ENCODE measurements at places on chromosomes 1 and 21. TPM values are rescaled to one million over a fixed set of nuclear protein-coding genes. Genes with fewer than 3 reads are reported as not detected.

GRCh38 chr1:154533952-154534844, 24.3 kb downstream of the UBE2Q1 start:
- DNase-seq: no peak
- no peaks in the 10 kb centered on the region for H3K4me1 ChIP-seq
- H3K4me3 ChIP-seq: no peak overlapping the region
- no peaks in the 10 kb centered on the region for H3K36me3 ChIP-seq

DNA sequence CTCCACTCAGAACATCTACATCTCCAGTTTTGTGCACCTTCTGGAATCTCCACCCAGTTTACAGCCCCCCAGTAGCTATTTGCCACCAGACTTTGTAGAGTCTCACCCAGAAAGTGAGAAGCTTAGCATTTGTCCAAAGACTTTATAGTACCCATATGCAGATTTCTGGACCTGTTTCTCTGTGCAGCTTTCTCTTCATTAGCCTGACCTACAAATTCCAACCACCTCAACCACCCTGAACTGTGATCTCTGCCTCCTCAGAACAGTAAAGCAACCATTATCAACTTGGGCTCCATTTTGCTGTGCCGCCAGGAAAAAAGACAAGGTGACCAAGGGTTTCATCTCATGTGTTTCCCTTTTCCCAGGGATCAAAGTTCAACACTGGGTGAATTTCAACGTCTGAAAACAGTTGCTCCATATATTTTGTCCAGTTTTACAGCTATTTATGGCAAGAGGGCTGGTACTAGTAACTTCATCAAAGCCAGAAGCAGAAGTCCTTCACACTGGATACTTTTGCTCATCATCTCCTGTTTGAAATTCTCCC, 36.5 kb upstream of the DDAH1 start:
- no peaks in the 10 kb centered on the region for H3K27me3 ChIP-seq
- H3K27ac ChIP-seq: no peak overlapping the region
- H3K4me1 ChIP-seq: peaks cover under 1% of the 10 kb centered on the region
- DNase-seq: no peak

DNA sequence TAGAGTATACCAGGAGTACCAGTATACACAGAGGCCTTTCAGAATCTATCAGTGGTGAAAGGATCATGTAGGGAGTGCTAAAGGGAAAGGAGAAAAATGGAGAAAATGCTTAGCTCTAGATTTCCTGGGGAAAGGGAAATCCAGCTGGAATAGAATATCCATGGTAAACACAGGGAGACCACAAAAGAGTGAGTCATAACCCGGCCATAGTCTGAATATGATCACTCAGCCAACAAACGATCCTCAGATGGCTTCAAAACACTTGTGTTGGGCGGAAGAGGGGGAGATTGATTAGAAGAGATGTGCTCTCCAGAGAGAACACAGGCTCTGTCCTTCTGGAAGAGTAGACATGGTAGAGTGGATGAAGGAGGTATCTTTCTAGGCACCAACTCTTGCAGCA, 180.6 kb downstream of the PAPPA2 start:
- H3K36me3 ChIP-seq: no peaks in the 10 kb centered on the region
- DNase-seq: no peak
- H3K4me3 ChIP-seq: no peak overlapping the region
- H3K4me1 ChIP-seq: no peaks in the 10 kb centered on the region
- no peak overlapping the region for H3K27ac ChIP-seq

DNA sequence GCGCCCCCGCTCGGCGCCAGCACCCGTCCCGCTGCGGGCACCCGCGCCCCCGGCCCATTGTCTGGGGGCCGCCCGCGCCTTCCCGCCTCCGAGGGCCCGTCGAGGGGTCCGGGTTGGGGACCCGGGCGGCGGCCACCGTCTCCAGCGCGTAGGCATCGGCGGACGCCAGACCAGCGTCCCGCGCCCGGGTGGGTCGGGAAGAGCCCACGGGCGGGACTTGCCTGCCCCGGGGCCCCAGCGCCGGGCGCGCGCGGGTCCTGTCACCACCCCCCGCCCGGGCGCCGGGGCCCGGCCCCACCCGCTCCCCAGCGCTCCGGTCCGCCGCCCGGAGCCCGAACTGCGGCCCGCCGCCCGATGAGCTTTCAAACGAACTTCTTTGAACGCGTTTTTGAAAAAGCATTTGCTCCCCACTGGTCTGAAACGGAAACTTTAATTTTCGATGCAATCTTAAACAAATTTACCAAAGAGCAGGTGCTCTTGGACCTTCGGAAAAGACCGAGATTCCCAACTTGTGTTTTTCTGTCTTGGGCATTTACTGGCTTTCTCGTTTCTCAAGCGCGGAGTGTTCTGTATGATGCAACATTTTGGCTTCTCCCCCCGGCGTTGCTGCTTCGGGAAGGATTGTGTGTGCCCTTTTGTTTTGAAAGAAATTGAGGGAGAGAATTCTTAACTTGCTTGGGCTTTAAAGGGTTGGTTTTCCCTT, 615 bp downstream of the CLIC4 start:
- H3K27ac ChIP-seq: peak overlapping the region; percentile 98
- no peaks in the 10 kb centered on the region for H3K27me3 ChIP-seq
- DNase-seq: peak; percentile 88
- H3K4me1 ChIP-seq: peaks cover 48% of the 10 kb centered on the region
- peak overlapping the region; percentile 100 for H3K4me3 ChIP-seq

GRCh38 chr1:198669023-198669698, 30.3 kb downstream of the PTPRC start:
- DNase-seq: no peak
- H3K4me1 ChIP-seq: peaks cover 3% of the 10 kb centered on the region
- no peak overlapping the region for H3K27ac ChIP-seq
- no peak overlapping the region for H3K4me3 ChIP-seq
- no peaks in the 10 kb centered on the region for H3K36me3 ChIP-seq

GUCA2A gene
- not detected for total RNA-seq

ZBTB8A gene
- 3.2 TPM for total RNA-seq

VSIG8 gene
- total RNA-seq: 62.2 TPM

DNA sequence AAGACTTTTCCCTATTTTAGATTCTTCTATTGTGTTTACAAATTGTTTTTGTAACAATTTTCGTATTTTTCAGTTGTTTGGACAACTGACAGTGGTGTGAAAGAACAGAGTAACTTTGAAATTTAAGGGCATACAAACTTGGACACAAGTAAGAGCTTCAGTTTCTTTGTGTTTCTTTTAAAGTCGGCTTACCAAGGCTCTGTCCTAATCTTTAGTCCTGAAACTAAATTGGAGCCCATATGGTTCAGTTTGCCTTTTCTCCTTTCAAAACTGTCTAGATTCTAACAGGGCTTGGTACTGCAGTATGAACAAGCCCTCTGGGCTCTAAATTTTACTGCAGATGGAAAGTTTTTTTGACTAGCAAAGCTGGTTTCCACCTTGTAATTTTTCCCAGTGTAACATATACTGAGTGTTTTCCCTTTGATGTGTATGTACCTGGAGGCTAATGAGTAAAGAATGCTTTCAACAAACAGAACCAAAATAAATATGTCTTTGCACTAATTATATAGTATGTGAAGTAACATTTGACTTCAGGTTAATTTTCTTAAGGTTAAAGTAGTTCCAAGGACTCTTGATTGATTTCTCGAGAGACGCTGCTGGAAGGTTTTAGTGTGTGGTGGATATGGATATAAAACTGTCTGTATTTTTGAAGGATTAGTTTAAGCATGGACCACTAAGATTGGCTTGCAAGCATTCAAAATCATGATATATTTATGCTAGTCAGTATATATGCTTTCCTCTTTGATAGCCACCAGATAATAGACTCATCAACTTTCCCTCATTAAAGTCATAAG, 4.1 kb downstream of the SNX27 start:
- H3K4me1 ChIP-seq: peaks cover 67% of the 10 kb centered on the region
- no peak overlapping the region for H3K27ac ChIP-seq
- no peaks in the 10 kb centered on the region for H3K36me3 ChIP-seq
- H3K4me3 ChIP-seq: no peak overlapping the region
- DNase-seq: no peak

OR10X1 gene
- total RNA-seq: not detected

CDC42SE1 gene
- 109 TPM for total RNA-seq

- H3K27ac ChIP-seq: peak overlapping the region; percentile 42
- peak; percentile 93 for DNase-seq
- peaks cover 5% of the 10 kb centered on the region for H3K36me3 ChIP-seq
- peaks cover 42% of the 10 kb centered on the region for H3K4me1 ChIP-seq
Observed at GRCh38 chr1:23403735-23404486, 20.6 kb downstream of the TCEA3 start.

DNA sequence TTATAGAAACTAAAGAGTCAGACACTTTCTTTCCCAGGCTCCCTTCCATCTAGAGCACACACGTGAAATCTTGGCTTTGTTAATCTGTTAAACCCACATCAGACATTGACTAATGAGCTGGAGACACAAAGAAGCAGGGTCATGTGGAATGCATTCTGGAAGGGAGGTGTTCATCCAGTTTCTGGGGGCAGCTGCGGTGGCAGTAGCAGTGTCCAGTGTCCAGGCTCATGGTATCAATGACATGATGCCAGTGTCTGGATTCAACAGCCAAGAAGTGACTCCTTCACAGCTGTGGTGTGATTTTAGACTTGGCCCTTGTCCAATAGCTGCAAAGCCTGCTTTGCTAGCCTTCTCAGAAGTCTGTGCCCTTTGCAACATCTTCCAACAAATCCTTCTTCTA, 95.2 kb downstream of the NTPCR start:
- no peaks in the 10 kb centered on the region for H3K27me3 ChIP-seq
- no peak overlapping the region for H3K27ac ChIP-seq
- no peak overlapping the region for H3K4me3 ChIP-seq
- H3K4me1 ChIP-seq: no peaks in the 10 kb centered on the region

- no peaks in the 10 kb centered on the region for H3K27me3 ChIP-seq
- H3K36me3 ChIP-seq: no peaks in the 10 kb centered on the region
- DNase-seq: no peak
- H3K27ac ChIP-seq: peak overlapping the region; percentile 86
- peaks cover 75% of the 10 kb centered on the region for H3K4me1 ChIP-seq
Observed at GRCh38 chr1:54274448-54274847, 74.5 kb downstream of the MRPL37 start.

- no peak overlapping the region for H3K4me3 ChIP-seq
- H3K27ac ChIP-seq: no peak overlapping the region
- no peaks in the 10 kb centered on the region for H3K27me3 ChIP-seq
Observed at GRCh38 chr21:17527240-17527639, 14.4 kb downstream of the CXADR start.

GRCh38 chr1:7536891-7537591, 234.1 kb upstream of the VAMP3 start:
- H3K36me3 ChIP-seq: no peaks in the 10 kb centered on the region
- peaks cover 50% of the 10 kb centered on the region for H3K27me3 ChIP-seq
- peaks cover 6% of the 10 kb centered on the region for H3K4me1 ChIP-seq
- no peak for DNase-seq

DNA sequence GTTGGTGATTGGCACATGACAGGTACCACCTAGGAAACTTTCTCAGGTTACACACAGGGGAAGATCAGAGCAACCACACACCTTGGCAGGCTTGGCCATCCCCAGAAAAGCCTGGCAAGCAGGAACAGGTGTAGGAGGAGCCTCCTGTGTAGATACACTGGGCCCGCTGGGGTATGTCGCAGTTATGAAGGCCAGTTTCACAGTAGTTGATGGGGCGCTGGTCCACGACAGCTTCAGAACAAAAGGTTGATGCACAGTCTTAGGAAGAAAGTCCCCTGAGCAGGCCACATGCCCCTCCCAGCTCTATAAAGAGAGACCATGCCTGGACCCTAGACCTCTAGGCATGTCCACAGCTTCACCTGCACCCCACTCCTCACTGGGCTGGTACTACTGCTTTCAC, 51.6 kb downstream of the NID1 start:
- H3K4me1 ChIP-seq: peaks cover 42% of the 10 kb centered on the region
- no peak for DNase-seq
- no peak overlapping the region for H3K4me3 ChIP-seq
- H3K36me3 ChIP-seq: peaks cover 9% of the 10 kb centered on the region

GRCh38 chr1:230542054-230542453, 100.2 kb upstream of the COG2 start:
- no peak for DNase-seq
- H3K27ac ChIP-seq: no peak overlapping the region
- no peak overlapping the region for H3K4me3 ChIP-seq
- no peaks in the 10 kb centered on the region for H3K36me3 ChIP-seq
- H3K4me1 ChIP-seq: no peaks in the 10 kb centered on the region

MFAP2 gene
- 6.9 TPM for total RNA-seq

UBAP2L gene
- total RNA-seq: 72.9 TPM

SELENBP1 gene
- 39.0 TPM for total RNA-seq

GRCh38 chr1:151799179-151800022, 5.8 kb downstream of the LINGO4 start:
- DNase-seq: no peak
- no peaks in the 10 kb centered on the region for H3K4me1 ChIP-seq
- no peaks in the 10 kb centered on the region for H3K36me3 ChIP-seq

OLFML2B gene
- 5.2 TPM for total RNA-seq

MMP23B gene
- 3.1 TPM for total RNA-seq

GRCh38 chr1:174222166-174222949, 63.0 kb downstream of the RABGAP1L start:
- no peaks in the 10 kb centered on the region for H3K4me1 ChIP-seq
- no peak for DNase-seq
- H3K4me3 ChIP-seq: no peak overlapping the region
- H3K36me3 ChIP-seq: peaks cover 4% of the 10 kb centered on the region
- no peaks in the 10 kb centered on the region for H3K27me3 ChIP-seq

- no peaks in the 10 kb centered on the region for H3K27me3 ChIP-seq
- no peak overlapping the region for H3K4me3 ChIP-seq
Observed at GRCh38 chr1:103492003-103492625, 33.4 kb upstream of the RNPC3 start.

LRRC53 gene
- not detected for total RNA-seq

SPRR2E gene
- total RNA-seq: 55.0 TPM

ZNF670 gene
- 4.3 TPM for total RNA-seq

LPAR3 gene
- 25.1 TPM for total RNA-seq

DNA sequence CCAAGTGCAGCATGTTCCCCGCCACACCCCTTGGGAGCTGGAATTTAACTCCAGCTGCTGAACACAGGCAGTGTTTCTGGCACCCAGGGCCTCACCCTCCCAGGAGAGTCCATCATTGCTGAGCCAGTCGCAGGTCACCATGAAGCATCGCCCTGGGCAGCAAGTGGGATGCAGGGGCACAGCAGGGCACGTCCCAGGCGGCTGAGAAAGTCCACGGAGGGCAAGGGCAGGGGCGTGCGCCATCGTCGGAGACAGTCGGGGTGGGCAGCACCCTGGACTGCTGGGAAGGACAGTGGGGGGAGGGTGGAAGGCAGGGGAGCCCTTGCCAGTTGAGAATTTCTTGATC, 69.2 kb upstream of the PDE9A start:
- peaks cover 9% of the 10 kb centered on the region for H3K4me1 ChIP-seq
- no peak overlapping the region for H3K27ac ChIP-seq
- no peak for DNase-seq
- no peaks in the 10 kb centered on the region for H3K27me3 ChIP-seq
- H3K36me3 ChIP-seq: no peaks in the 10 kb centered on the region
- no peak overlapping the region for H3K4me3 ChIP-seq

CTTNBP2NL gene
- 47.9 TPM for total RNA-seq

DNA sequence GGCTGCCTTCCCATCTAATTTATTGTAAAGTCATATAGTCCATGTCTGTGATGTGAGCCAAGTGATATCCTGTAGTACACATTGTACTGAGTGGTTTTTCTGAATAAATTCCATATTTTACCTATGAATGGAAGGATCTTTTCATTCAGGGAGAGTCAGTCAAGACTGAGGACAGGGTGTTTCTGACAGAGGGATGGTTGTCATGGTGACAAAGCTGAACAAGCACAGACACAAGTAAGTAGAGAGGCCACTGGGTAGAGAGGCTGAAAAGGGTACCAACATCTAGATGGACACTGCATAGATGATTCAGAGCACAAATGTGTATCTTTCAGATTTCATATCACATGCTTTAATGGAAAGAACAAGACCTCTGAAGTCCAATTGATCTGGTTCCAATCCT, 22.6 kb upstream of the IL20 start:
- H3K27me3 ChIP-seq: peaks cover 5% of the 10 kb centered on the region
- peaks cover 3% of the 10 kb centered on the region for H3K4me1 ChIP-seq
- H3K4me3 ChIP-seq: no peak overlapping the region
- DNase-seq: no peak
- no peak overlapping the region for H3K27ac ChIP-seq
